ENCODE measurements at places on chromosomes 1 and 21.

GRCh38 chr1:43432171-43432860, 21.4 kb downstream of the HYI start:
- DNase-seq = no peak

DNA sequence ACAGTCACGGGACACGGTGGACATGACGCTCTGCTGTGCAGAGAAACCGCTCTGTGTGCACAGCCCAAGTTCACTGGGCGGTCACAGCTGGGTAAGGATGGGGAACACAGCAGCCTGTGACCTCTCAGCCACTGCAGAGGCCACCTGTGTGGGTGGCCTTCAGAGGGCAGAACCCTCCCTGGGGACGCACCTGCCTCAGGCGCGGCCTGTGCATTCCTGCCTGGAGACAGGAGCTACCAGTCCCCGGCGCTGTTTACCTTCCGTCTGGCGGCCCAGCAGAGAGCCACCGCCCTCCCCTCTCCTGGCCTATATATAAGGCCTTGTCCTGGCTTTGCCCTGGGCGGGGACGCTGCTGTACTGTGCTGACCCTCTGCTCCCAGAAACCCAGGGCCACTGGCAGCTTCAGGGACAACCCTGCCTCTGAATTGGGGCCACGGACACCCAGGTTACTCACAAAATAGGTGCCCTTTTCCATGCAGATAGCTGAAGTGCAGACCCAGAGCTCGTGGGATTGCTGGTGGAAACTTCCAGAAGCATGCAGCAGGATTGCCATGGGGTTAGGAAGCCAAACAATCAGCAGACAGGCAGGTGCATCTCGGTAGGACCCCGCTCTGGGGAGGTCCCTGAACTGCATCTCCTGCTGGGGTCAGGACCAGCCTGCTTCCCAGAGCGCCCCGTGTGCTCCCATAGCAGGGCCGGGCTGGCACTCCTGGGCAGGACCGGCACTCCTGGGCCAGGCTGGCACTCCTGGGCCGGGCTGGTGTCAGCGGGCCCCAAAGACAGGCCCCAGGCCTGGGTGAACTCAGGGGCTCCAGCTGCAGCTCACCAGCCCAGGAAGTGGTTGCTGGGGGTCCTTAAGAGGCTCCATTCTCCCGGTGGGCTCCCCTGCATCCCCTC, 83.6 kb downstream of the SIK1 start:
- DNase-seq = no peak

- DNase-seq = no peak
Observed at GRCh38 chr1:232766241-232766890, 38.9 kb upstream of the MAP10 start.

DNA sequence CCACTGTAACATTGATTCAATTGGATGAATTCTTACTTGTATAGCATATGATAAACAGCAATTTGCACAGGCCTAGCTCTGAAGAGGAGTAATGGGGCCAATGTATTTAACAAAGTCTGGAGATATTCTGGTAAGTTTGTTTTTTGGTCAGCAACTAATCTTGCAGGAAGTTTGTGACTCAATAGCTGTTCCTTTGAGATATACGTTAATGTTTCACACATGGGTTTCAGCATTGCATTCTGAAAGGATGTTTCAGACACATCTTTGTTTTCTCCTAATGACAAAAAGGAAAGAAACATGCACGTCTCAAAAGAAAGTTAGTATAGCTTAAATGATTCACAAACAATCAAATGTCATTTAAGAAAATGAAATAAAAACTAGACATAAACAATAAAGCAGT, 49.0 kb downstream of the LTN1 start:
- DNase-seq = no peak

DNA sequence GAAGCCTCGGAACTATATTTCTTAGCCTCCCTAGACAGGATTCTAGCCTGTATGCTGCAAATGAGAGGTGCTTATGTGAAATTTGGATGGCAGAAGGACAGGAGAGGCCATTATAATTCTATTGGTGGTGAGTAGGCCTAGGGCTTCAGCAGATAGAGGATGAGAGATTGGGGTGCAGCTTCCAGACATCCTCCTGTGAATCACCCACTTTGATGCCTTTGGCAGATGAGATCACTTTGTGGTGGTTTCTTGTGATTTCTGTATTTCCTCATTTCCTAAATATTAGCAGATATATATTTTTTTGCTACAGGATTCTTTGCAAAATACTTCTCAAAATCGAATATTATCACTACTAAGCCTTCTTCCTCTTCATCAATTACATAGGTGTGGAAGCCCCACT, 37.3 kb downstream of the MFSD2A start:
- DNase-seq = no peak

DNA sequence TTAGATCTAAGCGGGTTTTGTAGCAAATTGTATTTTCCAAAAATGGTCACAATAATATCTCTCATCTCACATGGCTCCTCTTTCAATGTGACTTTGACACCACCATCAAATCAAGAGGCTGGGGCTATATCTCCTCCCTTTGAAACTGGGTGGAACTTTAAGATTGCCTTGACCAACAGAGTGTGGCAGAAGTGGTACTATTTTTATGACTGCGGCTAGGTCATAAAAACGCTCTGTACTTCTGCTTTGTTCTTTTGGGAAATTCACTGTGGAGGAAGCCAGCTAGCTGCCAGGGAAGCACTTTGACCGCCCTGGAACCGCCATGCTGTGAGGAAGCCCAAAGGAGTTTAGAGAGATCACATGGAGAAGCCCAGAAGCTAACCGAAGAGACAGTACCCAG, 50.7 kb upstream of the ACOT11 start:
- DNase-seq = no peak

GRCh38 chr1:44154049-44154448, 12.6 kb upstream of the KLF18 start:
- no peak for DNase-seq

DNA sequence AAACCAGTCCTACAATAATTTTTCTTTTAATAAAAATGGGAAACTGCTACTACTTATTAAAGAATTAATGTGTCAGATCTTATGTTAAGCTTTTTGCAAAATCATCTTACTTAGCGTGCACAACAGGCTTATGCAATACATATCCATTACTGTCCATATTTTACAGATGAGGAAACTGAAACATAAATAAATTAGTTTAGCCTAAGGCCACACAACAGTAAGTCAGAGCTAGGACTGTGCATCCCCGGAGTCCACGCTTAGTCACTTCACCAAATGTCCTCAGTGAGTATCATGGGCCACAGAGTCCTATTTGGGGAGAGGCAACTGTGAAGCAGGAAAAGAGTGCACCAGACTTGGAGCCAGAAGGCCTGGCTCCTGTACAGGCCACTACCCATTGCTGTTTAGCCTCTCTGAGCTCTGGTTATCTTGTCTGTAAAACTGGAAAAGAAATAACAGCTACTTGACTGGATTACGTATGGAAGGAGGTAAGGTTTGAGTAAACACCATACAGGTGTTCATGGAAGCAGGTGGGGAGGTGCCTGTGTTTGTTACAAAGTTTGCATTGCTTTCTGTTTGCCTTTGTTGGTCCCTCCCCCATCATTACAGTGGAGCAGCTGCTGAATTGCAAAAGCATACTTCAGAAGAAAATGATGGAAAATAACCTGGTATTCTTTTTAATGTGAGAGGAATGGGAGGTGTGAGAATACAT, 192.8 kb downstream of the FCRL5 start:
- no peak for DNase-seq

DNA sequence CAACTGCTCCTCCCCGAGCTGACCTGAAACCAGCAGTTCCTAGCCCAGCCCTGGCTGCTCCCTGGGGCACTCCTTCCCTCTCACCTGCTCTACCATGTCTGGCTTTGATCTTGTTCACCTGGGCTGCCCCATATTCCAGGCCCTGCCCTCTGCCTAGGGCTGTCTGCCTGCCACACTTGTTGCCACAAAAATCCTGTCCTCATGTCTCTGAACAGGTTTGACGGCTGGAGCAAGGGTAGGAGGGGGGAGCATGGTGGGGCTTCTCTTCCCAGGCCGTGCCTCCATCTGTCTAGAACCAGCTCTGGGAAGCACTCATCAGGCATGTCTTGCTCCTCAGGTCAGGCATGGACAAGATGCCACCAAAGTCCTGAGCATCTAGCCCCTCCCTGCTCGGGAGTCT, 44.3 kb upstream of the WNT2B start:
- DNase-seq = no peak
